ENCODE measurements at places on chromosomes 6 and 20.

DNA sequence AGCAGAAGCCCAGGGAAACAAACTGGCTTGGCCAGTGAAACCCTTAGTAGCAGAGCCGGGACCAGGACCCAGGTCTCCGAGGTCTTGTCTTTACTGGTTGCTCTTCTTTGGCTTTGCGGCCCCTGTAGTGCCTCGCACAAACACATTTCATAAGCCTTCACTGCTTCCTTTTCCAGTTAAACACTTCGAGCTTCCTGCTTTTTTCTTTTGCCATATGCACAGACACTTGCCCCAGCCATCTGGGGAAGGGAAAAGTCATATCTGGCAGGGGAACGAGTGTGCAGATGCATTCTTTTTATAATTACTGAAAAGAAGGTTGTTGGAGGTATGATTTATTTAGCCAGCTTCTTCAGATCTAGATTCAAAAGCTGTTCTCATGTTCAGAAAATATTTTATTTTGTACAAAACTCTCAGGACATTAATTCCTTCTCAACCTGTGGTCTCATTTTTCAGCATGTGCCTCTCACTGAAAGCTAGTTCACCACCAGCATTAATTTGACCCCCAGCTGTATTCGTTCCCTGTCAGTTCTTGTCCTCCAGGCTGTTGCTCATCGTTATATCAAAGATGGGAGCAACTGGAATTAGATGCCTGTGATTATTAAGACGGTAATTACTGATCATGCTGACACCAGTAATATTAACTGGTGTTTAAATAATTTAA, 19.2 kb downstream of the KLHL32 start:
- no peak for DNase-seq

DNA sequence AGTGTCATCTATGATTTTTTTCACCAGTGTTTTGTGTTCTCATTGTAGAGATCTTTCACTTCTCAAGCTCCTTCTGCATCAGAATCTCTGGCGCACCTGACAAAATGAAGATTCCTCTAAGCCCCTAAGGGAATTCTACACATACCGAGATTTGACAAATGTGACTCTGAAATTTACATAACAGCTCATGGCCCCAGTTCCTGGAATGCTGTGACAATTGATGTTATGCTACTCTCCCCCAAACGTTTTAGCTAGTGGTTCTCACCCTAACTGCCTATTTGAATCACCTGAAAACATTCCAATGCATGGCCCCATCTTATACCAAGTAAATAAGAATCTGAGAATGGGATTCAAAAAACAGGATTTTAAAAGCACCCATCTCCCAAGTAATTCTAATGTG, 162.1 kb upstream of the FKBP1C start:
- DNase-seq = no peak

GRCh38 chr20:50202677-50203076, 12.0 kb downstream of the CEBPB start:
- no peak for DNase-seq

DNA sequence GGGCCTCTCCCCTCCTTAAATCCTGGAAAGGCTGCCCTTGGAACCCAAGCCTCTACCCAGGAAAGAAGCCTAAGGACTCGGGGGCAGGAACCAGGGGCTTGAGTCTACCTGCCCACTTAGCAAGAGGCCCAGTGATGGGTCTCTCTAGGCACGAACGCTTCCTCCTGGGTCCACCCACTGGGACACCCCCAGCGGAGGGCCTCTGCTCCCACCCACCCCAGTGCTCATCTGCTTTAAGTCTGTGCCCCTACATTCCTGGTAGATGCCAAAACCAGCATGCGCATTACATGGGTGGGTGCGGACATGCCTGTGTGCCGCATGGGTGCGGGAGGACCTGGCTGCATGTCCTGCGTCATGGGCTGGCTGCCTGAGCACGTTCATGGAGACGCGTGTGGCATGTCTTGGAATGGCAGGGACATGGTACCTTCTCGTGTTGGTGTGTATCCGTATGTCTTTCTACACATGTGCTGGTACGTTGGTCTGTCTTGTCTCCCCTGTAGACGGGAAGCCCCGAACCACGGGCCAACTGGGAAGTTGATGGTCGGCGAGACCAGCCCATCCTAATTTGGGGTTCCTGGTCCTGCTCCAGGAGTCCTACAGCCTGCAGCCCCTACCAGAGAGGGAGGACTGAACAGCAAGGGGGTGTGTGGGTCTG, 29.3 kb downstream of the SNPH start:
- no peak for DNase-seq

DNA sequence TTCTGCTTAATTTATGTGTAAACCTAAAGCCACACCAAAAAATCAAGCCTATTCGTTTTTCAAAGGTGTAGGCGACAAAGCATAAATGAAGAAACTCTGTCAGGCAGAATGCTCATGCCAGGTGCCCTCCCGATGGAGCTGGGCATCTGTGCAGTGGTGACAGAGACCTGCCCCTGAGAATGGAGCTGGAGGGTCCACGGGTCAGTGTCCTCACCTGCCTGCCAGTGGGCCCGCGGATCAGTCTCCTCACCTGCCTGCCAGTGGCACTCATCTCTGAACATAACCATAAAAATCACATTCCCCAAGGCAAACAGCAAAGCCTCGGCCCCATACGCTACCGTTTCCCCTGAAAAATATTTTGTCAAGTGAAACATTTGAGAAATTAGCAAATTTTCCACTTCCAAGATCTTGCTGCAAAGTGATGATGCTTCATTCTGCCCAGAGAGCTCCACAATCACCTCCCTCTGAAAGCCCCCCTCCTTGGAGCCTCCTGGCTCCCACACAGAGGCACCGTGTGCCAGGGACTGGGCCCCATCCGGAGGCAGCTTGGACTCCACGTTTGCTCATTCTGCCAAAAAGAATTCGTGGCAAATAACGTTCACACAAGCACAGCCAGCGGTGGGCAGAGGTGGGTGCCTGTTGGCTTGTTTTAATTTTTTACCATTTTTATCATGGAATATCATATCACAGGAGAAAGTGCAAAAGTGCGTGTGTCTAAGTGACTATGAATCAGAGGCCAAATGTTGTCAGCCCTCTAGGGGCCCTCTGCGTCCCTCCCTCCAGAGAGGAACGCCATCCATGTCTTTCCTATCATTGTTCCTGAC, 88.8 kb downstream of the YTHDF1 start:
- no peak for DNase-seq

All from type B pancreatic cell (in vitro differentiated cells).